ENCODE measurements at places on chromosomes 3 and 15.

DNA sequence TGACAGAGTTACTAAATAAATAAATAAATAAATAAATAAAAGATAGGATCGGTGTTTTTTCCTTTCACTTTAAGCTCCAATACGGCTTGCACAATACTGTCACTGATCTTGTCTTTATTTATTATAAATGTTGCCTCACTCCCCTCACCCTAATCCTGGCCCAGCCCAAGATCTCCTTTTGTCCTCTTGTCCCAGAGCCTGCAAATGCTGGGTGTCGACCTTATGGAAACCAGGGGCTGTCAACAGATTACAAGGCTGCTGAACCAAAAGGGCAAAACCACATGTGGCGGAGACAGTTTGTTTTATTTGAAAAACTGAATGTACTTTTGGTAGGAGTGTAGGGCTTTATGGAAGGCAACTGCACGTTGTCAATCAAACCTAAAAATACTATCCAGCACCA lies 75.9 kb downstream of the RFTN1 start:
- DNase-seq = no peak

GRCh38 chr3:144141074-144141473 lies 169.5 kb downstream of the DIPK2A start:
- DNase-seq = no peak

DNA sequence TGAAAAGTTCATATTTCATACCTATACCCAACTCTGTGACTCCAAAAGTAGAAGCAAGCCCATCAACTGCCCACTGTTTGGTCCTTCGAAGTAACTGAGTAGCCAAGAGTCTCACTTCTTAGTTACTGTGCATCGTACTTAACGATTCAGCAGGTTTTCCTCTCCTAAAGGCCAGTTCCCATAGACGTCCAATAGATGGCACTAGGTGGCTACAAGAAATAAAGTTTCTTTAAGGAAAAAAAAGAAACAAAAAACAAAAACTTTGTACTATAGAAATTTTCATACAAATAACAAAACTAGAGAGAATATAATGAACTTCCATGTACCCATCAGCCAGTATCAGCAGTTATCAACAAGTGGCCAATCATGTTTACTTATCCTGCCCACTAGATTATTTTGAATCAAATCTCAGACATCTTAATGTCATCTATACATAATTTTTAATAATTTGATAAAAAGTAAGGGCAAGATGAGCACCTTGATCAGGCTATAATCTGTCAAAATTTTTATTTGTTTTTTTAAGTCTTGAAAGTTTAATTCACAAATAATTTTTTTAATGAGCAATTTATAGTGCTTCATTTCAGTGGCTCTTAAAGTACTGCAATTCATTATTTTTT lies 63.8 kb upstream of the ACP3 start:
- no peak for DNase-seq

- DNase-seq = no peak
These were observed at the start of gene PLXNB1 for GRCh38 chr3:48429960-48430707. TSS of gene PLXNB1 (minus strand) at chr3:48430086. CDS start at chr3:48424611, 5,475 bp downstream.

DNA sequence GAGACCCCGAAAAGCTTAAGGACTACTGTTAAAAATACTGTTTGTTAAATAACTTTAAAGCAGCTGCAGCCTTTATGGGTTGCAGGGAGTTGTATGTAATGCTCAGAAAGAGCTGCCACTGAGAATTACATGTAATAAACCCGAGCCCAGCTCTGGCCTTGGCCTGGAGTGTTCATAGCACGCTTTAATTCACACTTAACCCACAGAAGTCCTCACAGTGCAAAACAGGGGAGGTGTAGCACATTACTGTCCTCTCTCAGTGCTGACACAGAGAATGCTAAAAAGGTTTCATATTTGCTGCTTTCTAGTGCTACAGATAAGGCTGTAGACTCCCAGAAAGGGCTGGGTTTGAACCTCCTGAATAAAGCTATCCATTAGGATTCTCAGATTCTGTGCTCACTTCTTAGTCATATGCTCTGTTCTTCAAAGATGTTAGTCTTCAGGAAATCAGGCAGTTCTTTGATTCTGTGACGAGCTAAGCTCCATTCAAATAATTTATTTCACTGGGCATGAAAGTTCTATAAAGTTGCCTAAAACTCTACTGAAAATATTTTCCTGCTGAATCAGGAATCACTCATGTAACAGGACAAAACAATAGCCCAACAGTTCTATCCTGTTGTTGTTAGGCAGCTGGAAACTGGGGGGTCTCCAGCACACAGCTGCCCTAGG lies 108.0 kb downstream of the SENP2 start:
- DNase-seq = no peak

- no peak for DNase-seq
These were observed 65.5 kb downstream of the BBX start for GRCh38 chr3:107588217-107588616.

- no peak for DNase-seq
These were observed 61.9 kb downstream of the CLDN1 start for GRCh38 chr3:190260301-190260700.

DNA sequence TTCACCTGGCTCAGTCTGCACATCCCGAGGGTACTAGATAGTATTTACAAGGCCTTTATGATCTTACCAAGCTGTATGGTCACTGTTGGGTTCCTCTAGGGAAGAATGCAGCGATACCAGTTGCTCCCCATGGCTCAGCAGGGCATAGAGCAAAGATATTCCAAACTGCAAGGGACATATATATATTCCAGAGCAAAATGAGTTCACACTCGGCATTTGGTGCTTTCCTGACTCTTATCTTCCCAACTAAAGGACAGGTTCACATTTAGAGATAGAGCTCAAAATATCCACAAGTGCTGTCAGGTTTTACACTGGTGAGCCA lies 3.5 kb upstream of the SPG11 start:
- no peak for DNase-seq

GRCh38 chr3:71549951-71550350 lies 33.6 kb downstream of the FOXP1 start:
- DNase-seq = no peak

GRCh38 chr3:50135964-50136363 lies 19.2 kb upstream of the SEMA3F start:
- no peak for DNase-seq

GRCh38 chr15:92683511-92683834 lies 27.9 kb upstream of the FAM174B start:
- DNase-seq = no peak

DNA sequence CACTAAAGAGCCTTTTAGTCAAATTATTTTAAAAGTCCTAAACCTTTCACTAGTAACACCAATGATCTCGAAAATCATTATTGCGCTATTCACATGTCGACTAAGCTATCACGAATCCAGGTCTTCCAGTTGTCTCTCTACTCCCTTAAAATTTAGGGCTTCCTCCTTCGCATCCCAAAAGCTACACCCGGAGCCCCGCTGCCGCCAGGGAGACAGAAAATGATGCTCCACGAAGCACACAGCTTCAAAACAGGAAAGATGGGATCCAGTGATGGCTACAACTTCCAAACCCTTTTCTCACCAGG lies 253 bp downstream of the IFT80 start:
- no peak for DNase-seq

GRCh38 chr3:12624056-12624455 lies 39.9 kb downstream of the RAF1 start:
- DNase-seq = no peak

DNA sequence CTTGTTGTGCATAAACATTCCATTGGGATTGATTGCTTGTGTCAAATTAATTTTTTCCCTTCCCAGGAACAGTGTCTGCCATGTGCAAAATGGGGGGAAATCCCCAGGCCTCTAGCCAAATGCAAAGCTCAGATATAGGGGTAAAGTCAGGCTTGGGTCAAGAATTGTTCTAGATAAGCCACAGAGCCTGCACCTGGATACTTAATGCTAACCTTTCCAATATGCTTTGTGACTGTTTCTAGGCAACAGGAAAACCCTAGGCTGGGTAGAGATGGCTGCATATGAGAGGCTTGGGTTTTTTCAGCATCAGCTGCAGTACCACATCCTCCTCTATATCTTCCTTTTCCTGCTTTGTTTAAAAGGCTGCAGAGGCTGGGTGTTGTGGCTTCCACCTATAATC lies 61.9 kb upstream of the ROPN1 start:
- no peak for DNase-seq

DNA sequence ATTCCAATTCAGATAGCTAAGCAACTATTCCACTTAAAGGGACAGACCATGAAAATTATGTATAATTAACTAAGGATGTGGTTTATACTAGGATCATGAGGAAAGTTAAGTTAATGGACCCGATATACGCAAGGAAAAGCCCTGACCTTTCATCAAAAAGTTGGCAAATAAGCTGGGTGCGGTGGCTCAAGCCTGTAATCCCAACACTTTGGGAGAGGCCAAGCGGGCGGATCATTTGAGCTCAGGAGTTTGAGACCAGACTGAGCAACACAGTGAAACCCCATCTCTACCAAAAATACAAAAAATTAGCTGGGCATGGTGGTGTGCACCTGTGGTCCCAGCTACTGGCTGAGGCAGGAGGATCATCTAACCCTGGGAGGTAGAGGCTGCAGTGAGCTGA lies 39.6 kb downstream of the SCAP start:
- no peak for DNase-seq

DNA sequence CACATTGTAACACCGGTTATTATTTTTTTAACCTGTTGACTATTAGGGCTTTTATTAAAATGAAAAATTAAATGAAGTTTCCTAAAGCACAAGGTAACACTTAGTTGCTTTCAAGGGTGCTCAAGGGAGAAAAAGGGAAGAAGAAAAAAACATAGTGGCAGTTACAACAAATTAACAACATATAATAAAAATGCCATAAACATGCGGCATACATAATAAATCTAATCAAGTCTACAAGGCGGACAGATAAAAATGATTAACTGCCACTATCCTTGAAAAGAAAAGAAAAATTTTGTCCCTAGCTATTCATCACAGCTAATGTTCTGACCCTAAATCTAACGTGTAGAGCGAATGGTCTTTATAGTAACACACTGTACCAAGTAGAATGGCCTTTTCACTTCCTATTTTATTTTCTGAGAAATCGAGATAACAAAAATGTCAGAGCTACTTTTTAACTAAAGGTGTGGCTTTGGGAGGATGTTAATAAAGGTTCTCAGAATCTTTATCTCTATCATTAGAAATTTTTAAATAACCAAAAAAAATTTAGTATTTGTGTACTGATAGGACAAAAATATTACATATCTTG lies 194.9 kb downstream of the FOXP1 start:
- DNase-seq = no peak

DNA sequence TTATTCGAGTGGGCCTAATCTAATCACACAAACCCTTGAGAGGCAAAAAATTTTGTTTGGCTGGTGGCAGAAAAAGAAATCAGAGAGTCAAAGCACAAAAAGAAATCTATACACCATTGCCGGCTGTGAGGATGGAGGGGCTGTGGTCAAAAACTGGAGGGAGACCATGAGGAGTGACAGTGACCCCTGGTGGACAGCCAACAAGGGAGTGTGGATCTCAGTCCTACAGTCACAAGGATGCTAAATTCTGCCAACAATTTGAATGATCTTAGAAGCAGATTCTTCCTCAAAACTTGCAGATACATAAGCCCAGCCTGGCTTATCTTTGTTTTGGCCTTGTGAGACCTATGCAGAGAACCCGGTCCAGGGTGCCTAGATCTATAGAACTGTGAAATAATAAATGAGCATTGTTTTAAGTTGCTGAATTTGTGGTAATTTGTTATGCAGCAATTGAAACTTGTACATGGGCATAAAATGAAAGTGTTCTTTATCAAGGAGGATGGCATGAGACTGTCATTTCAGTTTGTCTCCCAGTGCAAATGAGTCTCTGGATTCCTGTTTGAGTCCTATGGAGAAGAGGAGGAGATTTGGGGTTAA lies 103.0 kb upstream of the ARHGEF26 start:
- DNase-seq = no peak

DNA sequence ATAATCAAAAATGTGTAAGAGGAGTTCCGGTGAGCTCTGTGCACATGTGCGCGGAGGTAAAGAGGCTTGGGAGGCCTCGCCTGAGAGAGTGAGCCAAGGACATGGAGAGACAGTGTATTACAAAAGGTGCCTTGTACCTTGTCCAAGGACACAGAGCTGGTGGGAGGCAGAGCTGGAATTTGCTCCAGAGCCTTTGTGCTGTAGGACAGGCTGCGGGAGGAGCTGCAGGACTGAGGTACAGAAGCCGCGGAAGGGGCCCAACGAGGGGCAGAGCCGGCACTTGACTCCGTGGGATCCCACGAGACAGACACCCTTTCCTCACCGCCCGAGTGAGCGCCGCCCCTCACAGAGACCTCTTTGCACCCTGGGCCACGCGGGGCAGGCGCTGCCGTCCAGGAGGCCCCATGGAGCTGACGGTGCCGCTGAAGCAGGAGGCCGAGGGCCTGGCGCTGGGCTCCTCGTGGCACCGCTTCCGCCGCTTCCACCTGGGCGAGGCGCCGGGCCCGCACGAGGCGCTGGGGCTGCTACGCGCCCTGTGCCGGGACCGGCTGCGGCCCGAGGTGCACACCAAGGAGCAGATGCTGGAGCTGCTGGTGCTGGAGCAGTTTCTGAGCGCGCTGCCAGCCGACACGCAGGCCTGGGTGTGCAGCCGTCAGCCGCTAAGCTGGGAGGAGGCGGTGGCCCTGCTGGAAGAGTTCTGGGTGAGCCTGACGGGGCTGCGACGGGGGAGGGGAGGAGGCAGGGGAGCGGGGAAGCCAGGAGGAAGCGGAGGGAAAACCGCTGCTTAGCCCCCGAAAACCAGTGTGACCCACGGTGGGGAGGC lies 68.7 kb downstream of the SLTM start:
- DNase-seq = no peak

GRCh38 chr3:6667354-6667753 lies 193.6 kb upstream of the GRM7 start:
- DNase-seq = no peak

- DNase-seq = no peak
These were observed 384.8 kb downstream of the MECOM start for GRCh38 chr3:169278667-169279066.

DNA sequence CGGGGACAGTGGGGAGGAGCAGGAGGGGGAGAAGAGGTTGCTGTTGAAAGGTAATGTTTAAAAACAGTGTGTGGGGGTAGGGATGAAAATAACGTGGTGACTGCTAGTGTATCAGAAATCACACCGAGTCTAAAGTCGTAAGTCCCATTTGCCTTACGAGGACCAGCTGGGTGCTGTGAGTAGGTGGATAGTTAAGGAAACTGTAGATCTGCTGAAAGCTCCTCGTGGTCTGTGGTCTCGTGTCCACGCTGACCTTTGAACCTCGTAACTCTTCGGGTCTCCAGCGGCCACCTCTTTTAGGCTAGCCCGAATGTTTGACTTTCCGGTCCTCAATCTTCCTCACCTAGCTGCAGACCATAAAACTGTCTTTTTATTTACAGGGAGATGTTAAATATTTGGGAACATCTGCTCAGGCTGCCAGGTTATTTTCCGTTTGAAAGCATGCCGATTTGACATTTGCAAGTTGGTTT lies 29.3 kb upstream of the ST3GAL6 start:
- no peak for DNase-seq

GRCh38 chr3:10707400-10708215 lies 108.4 kb upstream of the SLC6A11 start:
- DNase-seq = peak; percentile 27

- no peak for DNase-seq
These were observed 8.0 kb downstream of the CHD2 start for GRCh38 chr15:92907896-92908712.
